ENCODE measurements at places on chromosomes 12 and 14. TPM values are rescaled to one million over a fixed set of nuclear protein-coding genes. Genes with fewer than 3 reads are reported as not detected.

- no peak for DNase-seq
Measured at GRCh38 chr12:12673296-12673695, 22.7 kb downstream of the GPR19 start.

Gene PPFIA2
- total RNA-seq, result 0.20 TPM

Gene CLSTN3
- total RNA-seq, result 4.5 TPM

DNA sequence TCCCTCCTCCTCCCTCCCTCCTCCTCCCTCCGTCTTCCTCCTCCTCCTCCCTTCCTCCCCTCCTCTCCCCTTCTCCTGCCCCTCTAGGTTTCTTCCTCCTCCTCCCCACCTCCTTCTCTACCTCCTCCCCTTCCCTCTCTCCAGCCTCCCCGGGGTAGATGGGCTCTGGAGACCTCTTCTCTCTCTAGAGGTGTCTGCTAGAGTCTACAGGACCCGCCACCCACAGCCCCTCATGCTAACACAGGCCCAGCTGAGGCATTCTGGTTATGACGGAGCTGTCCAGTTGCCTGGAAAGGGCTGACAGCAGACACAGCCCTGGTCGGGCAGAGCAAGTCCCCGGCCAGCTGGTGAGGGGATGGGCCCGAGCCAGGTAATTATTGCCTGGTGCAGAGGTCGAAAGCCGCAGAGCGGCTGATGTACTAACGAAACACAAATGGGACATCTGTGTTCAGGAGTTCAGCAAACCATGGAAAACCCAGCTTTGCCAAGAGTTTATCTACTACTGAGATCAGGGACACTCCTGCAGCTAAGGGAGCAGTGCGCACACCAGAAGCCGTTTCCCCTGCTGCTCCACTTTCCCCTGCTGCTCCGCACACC lies 96.2 kb downstream of the PAPOLA start:
- no peak for DNase-seq

DNA sequence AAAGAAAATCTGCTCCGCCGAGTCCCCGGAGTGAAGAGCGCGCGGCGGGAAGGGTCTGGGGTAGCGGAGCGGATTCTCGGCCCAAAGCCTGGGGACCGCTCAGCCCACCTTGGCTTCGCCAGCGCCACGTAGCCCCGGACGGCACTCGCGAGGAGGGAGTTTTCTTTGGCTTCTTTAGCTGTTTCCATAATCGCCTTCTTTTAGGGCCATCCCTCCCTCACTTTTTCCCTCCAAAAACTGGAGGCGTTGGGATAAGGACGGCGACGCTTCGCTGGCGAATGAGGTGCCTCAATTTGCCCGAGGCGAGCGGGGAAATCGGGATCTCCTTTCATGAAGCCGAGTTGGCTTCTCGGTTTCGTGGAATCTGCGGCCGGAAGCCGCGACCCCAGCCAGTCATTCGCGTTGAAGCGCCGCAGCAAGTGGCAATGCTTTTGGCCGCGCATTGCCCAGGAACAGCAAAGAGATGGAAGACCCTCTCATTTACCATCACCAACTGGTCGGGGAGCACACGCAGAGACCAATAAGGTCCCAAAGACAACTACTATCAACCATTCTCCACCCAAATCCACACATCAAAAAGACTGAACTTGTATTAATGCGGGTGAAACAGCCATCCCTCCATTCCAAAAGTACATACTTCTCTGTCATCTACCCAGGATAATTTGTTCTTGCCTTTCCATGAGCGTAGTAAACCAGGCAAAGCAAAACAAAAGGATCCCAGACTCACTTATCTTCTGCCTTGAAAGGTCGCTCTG lies 8.4 kb upstream of the SIX1 start:
- peak; percentile 50 for DNase-seq

- no peak for DNase-seq
Measured at GRCh38 chr14:90428676-90429075, 31.8 kb downstream of the CALM1 start.

DNA sequence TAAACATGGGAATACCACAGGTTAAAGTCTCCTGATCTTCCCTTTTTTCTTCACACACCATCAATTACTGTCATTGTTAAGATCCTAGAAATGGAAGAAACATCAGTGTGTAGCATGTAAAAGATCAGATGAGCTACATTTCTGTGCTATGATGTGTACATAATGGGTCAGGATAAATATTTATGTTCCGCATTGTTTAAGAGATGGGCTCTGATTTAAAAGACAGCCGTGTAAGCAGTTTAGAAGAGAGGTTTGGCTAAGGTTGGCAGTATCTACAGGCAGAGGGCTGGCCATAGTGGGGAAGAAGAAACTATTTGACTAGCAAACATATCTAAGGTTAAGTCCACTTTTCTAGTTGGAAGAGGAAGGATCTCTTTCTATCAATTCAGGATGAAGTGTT lies 49.4 kb downstream of the LRRC9 start:
- no peak for DNase-seq

- DNase-seq, result no peak
Measured at GRCh38 chr12:104372721-104373335, 69.3 kb downstream of the EID3 start.

GRCh38 chr14:78254911-78255461 lies 84.8 kb downstream of the NRXN3 start:
- peak; percentile 84 for DNase-seq

DNA sequence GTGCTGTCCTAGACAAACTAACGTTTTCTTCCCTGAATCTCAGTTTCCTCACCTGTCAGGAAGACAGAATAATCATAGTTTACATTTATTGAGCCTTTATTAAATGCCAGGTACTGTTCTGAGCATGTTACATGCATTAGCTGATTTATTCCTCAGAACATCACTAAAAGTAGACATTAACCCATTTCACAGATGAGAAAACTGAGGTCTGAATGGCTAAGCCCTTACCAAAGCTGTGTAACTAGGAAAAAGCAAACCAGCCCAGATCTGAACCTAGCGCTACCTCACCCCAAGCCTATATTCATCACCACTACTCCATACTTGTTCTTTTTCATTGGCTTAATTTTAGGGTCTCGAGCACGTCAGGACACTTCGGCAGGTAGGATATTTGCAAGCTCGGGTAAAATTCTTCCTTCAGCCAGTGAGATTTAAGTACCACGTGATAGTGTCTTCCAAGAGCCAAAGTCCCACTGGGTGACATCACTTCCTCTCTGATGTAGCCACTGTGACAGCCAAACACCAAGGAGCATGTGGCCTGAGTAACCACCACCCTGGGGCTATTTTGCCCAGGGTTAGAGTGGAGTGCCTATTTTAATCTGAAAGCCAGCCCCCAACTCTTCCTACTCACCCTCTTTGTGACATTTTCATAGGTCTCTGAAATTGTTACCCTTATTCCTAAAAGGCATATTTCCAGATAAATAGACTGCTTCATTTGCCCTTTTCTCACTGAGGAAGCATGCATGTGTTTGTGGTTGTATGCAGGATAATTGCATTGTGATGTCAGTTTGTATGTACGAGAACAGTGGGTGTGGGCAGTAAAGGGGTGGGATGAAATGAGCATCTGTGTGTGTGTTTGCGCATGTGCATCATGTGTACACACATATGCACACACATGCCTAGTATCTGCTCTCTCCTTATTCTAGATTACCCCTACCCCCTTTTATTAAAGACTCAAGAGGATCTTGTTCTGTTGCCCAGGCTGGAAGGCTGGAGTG lies 62.2 kb upstream of the WSCD2 start:
- DNase-seq, result no peak

- DNase-seq, result peak; percentile 46
Measured at GRCh38 chr12:105825141-105825540, 313.6 kb downstream of the NUAK1 start.

GRCh38 chr14:39229222-39229543 lies 4.5 kb upstream of the MIA2 start:
- DNase-seq, result peak; percentile 68

DNA sequence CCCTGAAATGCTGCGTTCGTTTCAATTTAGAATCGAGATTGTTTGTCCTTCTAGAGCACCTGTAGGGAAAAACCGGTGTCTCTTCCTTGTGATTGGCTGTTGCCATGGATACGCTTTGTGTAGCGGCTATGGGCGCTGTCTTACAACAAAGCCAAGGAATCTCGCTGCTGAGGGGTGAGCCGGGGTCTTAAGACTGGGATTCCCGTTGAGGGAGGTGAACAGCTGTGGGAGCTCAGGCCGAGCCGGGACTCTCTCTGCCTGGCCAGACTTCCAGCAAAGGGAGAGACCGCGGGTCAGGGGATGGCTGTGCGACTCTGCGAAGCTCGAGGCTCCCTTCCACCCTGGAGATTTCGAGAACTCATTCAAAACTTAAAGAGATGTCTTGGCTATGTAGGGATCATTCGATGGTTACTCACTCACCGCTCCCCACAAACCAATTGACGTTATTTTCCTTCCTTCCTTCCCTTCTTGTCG lies at the start of the genes LRRIQ1 and TSPAN19:
LRRIQ1 (plus strand) TSS at position 118 of the 474 bp plus-strand sequence. CDS start 1,826 bp downstream, outside the sequence.
TSPAN19 (minus strand) TSS at position 44 of the 474 bp plus-strand sequence. CDS start 6,331 bp downstream, outside the sequence.
- DNase-seq, result peak; percentile 73

Gene GCH1
- total RNA-seq, result 1.3 TPM

DNA sequence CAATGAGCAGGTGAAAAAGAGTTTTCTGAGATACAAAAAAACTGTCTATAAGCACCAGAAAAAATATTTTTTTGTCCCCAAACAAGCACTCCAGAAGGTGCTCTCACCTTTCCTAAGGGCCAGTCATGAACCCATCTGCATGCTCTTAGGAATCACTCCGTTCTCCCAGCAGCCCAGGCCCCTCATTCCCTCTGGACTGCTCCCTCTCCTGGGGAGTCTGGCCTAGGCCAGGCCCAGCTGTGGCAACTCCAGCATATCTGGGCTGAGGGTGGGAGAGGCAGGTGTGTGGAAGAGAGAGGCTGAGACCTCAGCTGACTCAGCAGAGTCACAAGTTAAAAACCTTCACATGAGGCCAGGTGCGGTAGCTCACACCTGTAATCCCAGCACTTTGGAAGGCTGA lies 54.6 kb downstream of the TRAFD1 start:
- no peak for DNase-seq

DNA sequence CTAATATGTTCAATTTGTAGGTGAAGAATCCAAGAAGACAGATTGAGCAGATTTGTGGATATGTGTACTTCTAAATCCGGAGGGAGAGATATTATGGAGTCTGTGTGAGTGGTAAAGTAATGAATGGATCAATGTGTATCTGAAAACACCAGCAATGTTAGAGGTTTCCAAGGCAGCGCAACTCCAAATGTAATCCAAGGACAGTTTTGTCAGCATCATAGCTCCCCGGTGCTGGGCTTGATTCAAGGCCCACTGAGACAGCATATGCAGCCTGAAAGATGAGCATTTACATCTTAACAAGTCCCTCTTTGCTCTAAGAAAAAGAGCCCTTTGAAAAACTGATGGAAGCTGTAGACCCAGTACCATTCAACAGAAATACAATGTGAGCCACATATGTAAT lies 38.3 kb upstream of the FRMD6 start:
- DNase-seq, result no peak

DNA sequence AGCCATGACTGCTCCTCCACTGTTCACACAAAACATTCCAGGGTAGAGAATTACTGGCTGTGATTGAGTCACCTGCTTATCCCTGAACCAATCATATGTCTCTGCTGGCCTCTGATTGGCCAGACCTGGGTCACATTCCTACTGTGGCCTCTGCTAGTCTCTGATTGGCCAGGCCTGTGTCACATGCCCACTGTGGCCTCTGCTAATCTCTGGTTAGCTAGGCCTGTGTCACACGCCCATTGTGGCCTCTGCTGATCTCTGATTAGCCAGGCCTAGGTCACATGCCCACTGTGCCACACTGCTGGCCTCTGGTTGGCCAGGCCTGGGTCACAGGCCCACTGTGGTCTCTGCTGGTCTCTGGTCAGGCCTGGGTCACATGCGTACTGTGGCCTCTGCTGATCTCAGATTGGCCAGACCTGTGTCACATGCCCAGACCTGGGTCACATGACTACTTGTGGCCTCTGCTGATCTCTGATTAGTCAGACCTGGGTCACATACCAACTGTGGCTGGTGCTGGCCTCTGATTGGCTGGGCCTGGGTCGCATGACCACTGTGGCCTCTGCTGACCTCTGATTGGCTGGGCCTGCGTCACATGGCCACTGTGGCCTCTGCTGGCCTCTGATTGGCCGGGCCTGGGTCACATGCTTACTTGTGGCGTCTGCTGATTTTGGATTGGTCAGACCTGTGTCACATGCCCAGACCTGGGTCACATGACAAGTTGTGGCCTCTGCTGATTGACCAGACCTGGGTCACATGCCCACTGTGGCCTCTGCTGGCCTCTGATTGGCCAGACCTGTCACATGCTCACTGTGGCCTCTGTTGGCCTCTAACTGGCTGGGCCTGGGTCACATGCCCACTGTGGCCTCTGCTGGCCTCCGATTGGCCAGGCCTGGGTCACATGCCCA lies 251.6 kb downstream of the SLC15A4 start:
- DNase-seq, result peak; percentile 1

Gene LRRC43
- 0.59 TPM for total RNA-seq

GRCh38 chr14:99821519-99822508 lies 28.6 kb downstream of the EML1 start:
- DNase-seq, result peak; percentile 60

Gene CEBPE
- total RNA-seq, result not detected

Gene SDSL
- total RNA-seq, result 5.5 TPM

DNA sequence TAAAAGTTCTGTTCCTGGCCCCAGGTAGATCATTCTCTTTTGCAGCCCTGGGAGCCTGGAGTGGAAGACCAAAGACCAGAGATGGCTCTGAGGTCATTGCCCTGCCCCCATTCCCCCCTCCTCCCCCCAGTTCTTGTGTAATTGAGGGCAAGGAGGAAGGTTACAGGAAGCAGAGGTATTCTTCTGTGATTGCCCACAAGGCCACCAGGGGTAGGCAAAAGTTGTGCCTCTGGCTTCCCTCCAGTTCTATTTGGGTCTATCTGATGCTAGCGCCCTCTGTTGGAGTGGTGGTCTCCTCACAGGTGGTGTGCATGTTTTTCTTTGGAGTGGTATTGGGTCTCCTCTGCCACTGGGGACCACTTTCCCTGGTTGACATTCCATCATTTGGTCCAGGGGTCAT lies 41.2 kb upstream of the CRY1 start:
- DNase-seq, result no peak

DNA sequence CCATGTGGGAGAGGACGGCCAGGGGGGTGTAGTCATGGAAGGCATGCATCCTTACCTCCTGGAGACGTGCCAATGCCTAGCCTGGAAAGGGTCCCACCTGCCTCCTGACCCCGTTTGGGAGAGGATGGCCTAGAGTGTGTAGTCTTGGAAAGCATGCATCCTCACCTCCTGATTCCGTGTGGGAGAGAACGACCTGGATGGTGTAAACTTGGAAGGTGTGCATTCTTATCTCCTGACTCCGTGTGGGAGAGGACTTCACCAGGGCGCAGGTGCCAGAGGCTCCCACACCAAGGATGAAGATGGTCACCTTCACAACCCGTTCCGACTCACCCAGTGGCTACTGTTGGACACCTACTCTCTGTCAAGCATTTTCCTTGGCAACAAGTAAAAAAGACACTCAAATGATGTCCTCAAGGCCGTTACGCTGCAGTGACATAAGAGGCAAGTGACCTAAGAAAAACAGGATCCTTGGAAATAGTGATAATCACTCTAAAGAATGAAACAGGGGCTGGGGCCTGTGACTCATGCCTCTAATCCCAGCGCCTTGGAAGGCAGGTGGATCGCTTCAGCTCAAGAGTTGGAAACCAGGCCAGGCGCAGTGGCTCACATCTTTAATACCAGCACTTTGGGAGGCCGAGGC lies 37.5 kb upstream of the FZD10 start:
- no peak for DNase-seq

Gene DACT1
- total RNA-seq, result 23.1 TPM
